Chondrocyte (in vitro differentiated cells): ENCODE measurements at places on chromosomes 6 and 20. TPM values are rescaled to one million over a fixed set of nuclear protein-coding genes. Genes with fewer than 3 reads are reported as not detected.

Gene CDSN
- total RNA-seq = 0.12 TPM in 1 of 3 replicates, not detected in the others

DNA sequence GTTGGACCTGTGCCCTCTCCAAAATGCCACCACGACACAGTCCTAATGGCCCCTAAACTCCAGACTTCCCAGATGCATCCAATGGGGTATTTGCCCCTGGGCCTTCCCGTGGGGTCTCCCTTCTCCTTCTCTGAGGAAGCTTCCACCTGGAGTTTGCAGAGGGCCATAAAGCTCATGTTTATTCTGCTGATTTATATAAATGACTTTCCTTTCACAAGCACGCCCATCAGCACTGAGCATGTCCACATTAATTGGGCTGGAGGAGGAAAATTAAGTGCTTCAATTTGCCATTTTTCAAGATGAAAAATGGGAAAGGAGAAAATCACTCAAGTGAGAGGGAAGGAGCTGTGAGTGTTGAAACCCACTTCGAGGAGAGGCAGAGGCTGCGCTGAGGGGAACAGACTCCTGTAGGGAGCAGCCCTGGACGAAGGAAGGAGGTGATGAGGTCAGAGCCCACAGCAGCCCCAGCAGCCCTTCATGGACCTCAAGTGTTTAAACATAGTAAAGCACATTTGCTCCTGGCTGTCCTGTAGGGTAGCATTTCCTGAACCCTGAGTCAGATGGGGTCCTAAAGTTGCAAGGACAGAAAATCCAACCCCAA is 434.9 kb upstream of the SULF2 start:
- no peak for DNase-seq

- DNase-seq = no peak
Measured at GRCh38 chr6:141914646-141915045, 218.1 kb upstream of the GJE1 start.

GRCh38 chr6:2900821-2901644 is 2.1 kb downstream of the SERPINB9 start:
- no peak for DNase-seq

GRCh38 chr6:93243231-93243778 is 176.1 kb downstream of the EPHA7 start:
- DNase-seq = no peak

Gene HLA-DPB1
- 2.8 to 2.9 TPM (median 2.8 TPM) in 3 replicates for total RNA-seq

Gene EYA4
- 1.7 to 8.6 TPM (median 7.9 TPM) in 3 replicates for total RNA-seq

- no peak for DNase-seq
Measured at GRCh38 chr20:2603816-2604505, 48.5 kb upstream of the NOP56 start.

DNA sequence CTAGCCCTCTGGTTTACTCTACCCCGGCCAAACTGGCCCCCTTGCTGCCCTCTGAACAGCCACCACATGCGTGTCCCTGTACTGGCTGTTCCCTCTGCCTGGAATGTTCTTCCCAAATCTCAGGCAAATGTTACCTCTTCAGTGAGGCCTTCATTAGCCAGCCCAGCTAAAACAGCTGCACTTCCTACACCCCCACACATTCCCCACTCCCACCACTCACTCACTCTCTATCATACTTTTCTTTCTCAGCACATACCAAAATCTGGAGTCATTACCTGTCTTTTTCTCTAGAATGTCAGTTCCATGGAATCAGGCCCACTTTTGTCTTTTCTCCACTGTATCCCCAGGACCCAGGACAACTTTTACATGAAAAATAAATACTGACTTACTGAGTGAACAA is 401.2 kb upstream of the SULF2 start:
- DNase-seq = no peak

Gene HECA
- total RNA-seq = 19.5 to 23.8 TPM (median 22.6 TPM) in 3 replicates

- DNase-seq = no peak
Measured at GRCh38 chr20:64191002-64191401, 26.8 kb downstream of the MYT1 start.
